GM12878 (cell line): ENCODE measurements at places on chromosomes 5 and 9. TPM values are rescaled to one million over a fixed set of nuclear protein-coding genes. Genes with fewer than 3 reads are reported as not detected.

SHISAL2B gene
- polyA plus RNA-seq = not detected in 2 replicates

CCNJL gene
- not detected in 2 replicates for polyA plus RNA-seq

C9orf152 gene
- not detected in 2 replicates for polyA plus RNA-seq

PCDHGC5 gene
- 0.06 TPM in 1 of 2 replicates, not detected in the other for polyA plus RNA-seq

PAM gene
- 13.2 and 14.9 TPM in 2 replicates for polyA plus RNA-seq

GABRG2 gene
- polyA plus RNA-seq = not detected in 2 replicates
